ENCODE measurements at places on chromosomes 7 and 10. TPM values are rescaled to one million over a fixed set of nuclear protein-coding genes. Genes with fewer than 3 reads are reported as not detected.

- H3K27ac ChIP-seq: no peak overlapping the region
- H3K27me3 ChIP-seq: no peaks in the 10 kb centered on the region
- peaks cover 11% of the 10 kb centered on the region for H3K4me1 ChIP-seq
- no peak overlapping the region for H3K4me3 ChIP-seq
- H3K36me3 ChIP-seq: no peaks in the 10 kb centered on the region
These were observed 2.2 kb upstream of the SUN3 start for GRCh38 chr7:48031111-48031510.

DNA sequence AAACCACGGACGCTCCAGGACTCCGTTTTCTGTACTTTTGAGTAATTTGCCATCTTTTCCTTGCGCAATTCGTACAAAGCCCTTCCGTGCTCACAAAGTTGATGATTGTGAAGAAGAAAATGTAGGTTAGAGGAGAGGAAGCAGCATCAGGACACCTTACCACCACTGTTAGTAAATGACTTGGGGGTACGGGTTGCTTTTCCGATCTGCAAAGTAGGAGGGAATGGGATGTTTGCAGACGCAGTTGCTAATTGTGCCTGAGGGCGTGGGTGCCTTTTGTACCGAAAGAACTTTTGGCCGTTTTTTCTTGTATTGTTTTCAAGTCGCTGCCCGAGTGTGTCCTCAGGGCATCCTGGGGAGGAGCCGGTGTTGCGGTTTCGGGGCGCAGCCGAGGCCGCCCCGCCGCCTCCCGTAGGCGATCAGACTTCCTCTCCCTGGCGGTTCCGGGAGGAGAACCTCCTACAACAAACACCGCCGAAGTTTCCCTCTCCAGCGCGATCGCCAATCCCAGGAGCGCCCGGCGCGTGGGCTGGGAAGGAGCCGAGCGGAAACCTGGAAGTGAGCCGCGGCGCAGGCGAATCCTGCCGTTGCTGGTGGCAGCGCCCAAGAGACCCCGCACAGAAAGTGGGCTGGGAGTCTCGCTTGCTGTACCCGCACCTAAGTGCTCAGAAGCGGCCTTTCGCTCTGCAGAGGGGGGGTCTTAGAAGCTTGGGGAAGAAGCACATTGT lies 1.0 kb downstream of the PRR15 start:
- peak overlapping the region; percentile 53 for H3K27ac ChIP-seq
- H3K4me3 ChIP-seq: peak overlapping the region; percentile 50
- H3K4me1 ChIP-seq: peaks cover 5% of the 10 kb centered on the region

- no peaks in the 10 kb centered on the region for H3K4me1 ChIP-seq
- H3K36me3 ChIP-seq: no peaks in the 10 kb centered on the region
- DNase-seq: no peak
These were observed 113.1 kb downstream of the ARL4A start for GRCh38 chr7:12800486-12800885.

Gene EPO
- total RNA-seq: not detected

Gene MEOX2
- total RNA-seq: 3.6 TPM

Gene AKR1C4
- total RNA-seq: not detected
